Renal cortical epithelial cell (primary cell): ENCODE measurements at places on chromosomes 6 and 20.
A peak's percentile ranks its signal among the peaks of the same experiment; 100 is the strongest.

DNA sequence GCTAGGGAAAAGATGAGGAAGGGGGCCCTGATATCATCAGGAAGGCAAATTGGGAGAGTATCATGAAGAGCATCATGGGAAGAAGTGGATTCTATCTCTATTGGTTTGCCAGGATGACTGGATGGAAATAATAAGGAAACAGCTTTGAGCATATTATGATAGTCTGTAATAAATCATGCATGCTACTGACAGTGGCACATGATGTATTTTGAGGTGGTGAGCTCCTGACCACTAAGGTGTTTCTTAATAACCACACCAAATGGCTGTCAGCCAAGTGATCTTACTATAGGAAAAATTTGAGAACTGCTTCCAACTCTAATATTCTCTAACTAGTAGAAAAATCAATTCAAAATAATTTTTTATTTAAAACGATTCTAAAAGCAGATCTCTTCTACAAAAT, 548.4 kb upstream of the JAG1 start:
- DNase-seq = no peak

DNA sequence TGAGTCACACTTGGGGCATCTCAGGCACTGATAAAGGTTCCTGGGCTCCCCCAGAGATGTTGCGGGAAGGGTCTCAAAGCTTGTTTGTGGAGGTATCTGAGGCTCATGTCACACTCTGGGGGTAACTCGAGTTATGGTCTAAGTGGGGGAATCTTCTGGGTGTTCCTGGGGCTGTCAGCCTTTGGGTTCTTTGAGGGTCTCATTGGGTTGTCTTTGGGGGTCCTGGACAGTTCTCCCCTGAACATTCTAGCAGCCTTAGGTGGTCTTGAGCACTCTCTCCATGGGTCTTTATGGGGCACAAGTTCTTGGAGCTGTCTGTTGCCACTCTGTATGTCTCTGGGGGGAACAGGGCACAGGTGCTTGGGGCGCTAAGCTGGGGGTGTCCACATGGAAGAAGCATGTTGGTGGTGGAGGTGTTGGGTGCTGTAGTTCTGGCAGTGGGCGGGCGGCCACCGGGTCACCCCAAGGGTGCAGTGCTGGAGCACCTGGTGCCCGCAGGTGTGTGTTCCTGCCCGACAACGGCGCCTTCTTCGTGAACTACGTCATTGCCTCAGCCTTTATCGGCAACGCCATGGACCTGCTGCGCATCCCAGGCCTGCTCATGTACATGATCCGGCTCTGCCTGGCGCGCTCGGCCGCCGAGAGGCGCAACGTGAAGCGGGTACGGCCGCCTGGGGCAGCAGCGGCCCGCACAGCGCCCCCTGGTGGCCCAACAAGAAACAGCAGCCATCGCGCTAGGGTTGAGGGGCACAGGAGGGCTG, 7.1 kb upstream of the CAPN11 start:
- DNase-seq = peak; percentile 16

DNA sequence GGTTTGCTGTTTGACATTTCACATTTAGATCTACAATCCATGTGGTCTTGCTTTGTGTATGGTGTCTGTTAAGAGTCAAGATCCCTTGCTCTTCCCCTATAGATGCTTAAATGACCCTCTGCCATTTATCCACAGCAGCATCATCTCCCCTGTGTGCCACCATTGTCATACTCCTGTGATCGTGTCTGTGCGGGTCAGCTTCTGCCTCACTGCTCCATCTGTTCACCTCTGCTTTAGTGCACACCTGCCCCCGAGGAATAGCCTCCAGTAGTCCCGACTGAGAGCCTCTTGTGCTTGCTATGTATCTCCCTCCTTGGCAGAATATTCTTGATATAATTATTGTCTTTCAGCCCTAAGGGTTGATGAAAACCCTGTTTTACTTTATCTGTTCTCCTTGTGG, 551.2 kb downstream of the CDH26 start:
- DNase-seq = no peak

- DNase-seq = no peak
Measured at GRCh38 chr6:17381424-17382147, 11.8 kb upstream of the CAP2 start.

- DNase-seq = no peak
Measured at GRCh38 chr6:151385177-151385576, 6.2 kb downstream of the ZBTB2 start.

- DNase-seq = peak; percentile 69
Measured at GRCh38 chr6:112086744-112087135, 542 bp downstream of the TUBE1 start.

DNA sequence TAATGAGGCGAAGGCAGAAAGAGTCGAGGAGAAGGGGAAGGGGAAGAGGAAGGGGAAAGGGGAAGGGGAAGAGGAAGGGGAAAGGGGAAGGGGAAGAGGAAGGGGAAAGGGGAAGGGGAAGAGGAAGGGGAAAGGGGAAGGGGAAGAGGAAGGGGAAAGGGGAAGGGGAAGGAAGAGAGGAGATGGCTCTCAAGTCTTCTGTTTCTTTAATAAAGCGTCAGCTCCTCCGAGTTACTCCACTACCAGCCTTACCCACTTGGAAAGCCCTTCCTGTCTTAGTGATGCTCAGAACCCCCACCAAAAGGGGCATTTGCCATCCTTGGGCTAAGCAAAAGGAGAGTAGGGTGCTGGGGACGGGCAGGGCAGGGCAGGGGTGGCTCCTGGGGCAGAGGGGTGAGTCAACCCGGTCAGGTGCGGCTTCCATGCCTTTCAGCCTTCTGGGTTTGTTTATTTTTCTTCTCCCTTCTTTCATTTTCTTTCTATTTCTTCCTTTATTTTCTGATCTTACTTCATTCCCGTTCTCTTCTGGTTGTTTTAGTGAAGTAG, 476 bp upstream of the CLIC5 start:
- DNase-seq = no peak

DNA sequence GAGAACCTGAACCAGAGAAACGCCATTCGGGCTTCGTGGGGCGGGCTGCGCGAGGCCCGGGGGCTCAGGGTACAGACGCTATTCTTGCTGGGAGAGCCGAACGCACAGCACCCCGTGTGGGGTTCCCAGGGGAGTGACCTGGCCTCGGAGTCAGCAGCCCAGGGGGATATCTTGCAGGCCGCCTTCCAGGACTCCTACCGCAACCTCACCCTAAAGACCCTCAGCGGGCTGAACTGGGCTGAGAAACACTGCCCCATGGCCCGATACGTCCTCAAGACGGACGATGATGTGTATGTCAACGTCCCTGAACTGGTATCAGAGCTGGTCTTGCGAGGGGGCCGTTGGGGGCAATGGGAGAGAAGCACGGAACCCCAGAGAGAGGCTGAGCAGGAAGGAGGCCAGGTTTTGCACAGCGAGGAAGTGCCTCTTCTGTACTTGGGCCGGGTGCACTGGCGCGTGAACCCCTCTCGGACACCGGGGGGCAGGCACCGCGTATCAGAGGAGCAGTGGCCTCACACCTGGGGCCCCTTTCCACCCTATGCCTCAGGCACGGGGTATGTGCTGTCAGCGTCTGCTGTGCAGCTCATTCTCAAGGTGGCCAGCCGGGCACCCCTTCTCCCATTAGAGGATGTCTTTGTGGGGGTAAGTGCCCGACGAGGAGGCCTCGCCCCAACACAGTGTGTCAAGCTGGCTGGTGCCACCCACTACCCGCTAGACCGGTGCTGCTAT, 904 bp downstream of the B3GALT4 start:
- no peak for DNase-seq

- no peak for DNase-seq
Measured at GRCh38 chr20:54004445-54004844, 65.9 kb downstream of the BCAS1 start.

GRCh38 chr6:43923376-43924221, 153.6 kb downstream of the VEGFA start:
- DNase-seq = peak; percentile 49

- no peak for DNase-seq
Measured at GRCh38 chr6:2891768-2892170, 11.3 kb downstream of the SERPINB9 start.

DNA sequence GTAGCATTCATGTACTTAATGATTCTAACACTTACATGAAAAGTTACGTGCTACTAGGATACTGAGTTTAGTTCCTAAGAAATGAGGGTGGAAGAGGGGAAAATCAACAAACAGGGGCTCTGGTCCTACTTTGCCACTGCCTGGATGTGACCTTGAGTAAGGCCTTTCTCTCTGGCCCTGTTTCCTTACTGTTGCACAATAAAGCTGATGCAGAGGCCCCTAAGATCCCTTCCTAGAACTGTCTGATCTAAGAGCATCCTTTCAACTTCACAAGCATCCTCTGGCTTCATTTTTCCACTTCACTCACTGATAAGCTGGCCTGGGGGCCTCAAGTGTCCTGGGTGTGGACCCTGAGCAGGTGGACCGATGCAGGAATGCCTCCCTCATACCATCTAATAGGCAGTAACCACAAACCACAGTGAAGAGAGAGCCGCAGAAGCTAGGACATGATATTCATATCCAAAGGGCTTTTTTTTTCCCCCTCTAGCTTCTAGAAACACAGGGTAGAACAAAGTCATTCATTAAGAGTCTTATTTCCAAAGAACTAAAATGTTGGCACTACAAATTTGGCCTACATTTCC, 21.6 kb downstream of the FKBP1A start:
- no peak for DNase-seq

DNA sequence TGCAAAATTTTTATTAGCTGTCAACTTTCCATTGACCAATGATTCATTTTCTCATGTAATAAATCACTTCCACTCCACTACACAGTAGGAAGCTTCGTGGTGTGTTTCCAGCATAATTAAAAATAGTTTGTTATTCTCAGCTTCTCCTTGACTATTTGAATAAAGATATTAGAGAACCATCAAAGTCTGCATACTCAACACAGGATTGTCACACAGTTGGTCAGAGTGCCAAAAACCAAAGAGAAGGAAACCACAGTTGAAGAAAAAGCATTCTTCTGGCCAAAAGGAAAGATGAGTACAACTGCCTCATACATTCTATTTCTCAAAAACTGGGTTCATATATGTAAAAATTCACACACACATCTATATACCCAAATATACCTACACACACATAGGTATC, 455.1 kb upstream of the HSF2 start:
- no peak for DNase-seq

DNA sequence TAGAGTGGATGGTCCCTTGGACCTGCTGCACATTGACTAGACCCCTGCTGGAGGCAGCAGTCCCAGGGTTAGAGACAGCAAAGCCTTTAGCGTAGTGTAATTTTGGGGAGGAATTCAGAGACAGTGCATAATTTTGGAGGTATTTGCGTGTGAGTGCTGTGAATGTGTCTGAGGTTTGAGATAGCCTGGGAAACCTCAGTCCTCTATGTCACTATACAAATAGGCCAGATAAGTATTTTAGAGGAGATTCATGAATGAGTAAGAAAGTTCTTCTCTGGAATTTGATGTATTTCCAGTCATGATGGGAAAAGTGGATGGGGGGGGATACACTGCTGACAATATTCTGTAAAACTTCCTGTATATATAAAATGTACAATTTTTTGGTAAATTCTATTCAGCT, 25.8 kb upstream of the MTRF1L start:
- DNase-seq = no peak

DNA sequence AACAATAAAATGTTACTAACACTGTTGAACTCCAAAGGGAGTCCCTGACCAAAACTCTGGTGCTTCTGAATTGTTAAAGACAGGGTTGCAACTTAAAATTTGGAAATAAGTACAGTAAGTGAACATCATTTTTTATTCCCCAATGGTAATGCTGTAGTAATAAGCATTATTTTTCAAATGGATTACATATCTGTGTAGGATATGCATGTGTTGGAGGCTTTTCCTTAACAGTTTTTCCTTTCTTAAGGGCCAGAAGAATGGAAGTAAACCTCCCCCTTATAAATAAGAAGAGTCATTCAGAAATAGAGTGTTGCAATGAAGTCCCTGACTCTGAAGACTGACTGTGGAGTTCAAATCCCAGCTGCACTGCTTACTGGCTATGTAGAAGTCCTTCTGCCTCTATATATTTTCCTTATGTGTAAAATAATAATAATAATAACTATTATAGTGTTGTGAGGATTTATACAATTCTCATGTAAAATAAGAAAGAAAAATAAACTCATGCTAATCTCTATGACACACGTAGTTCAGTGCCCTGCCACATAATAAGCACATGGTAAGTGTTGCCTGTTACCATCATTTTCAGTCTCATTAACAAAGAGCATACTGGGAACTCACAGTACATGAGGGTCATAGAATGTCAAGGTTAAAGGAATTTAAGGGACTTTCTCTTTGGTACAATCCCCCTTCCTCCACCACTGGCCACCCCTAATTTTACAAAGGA, 129.8 kb upstream of the SMLR1 start:
- DNase-seq = no peak

DNA sequence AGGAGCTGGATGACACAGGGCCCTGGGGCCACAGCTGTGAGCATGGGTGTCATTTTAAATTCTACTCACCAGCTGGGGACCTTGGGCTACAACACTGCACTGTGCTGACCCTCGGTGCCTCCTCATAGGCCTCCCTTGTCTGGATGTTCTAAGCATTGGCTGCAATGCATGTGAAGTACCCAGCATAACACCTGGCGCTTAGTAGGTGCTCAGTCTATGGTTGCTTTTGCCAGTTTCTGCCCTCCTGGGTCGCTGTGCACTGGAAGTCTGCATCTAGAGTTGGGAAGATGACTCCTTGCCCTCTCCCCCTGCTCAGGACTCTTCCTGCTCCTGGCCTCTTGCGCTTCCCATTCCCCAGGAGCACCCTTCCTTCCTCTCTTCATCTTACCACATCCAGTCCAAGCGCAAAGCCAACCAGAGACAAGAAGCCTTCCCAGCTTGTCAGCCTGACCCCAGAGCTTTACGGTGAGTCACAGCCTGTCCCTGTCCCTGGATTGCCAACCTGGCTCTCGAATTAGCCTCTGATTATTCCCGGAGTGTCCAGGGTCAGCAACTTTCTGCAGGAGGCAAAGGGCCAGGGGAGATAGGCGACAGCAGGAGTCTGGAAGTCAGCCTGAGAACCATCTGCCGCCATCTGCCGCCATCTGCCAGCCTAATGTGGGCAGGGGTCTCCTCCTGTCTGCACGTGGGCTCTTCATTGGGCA, 8.8 kb downstream of the SLC13A3 start:
- DNase-seq = no peak

GRCh38 chr6:113495521-113495920, 361.6 kb upstream of the MARCKS start:
- DNase-seq = peak; percentile 46
